Mesenteric fat pad (tissue), 1 donor: ENCODE measurements at places on chromosomes 1 and 21. TPM values are rescaled to one million over a fixed set of nuclear protein-coding genes. Genes with fewer than 3 reads are reported as not detected.

- no peak for DNase-seq
Observed at GRCh38 chr1:193355178-193355577, 168.8 kb upstream of the B3GALT2 start.

Gene RHBG
- total RNA-seq, result not detected

DNA sequence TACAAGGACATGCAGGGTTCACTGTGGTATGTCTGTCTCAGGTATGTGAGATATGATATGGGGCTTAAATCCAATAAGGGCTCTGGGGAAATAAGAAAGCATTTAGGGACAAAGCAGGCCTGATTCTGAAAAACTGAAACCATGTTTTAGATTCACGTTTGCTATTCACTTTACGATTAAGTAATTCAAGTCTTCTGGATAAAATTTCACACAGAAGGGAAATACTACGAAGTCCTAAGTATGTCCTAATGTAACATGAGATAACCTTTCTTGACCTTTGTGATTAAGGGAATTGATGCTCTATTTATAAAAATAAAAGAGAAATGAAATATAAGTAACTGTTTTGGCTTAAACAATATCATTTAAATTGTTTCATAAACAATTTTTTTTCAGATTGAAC, 55.4 kb downstream of the HNRNPR start:
- no peak for DNase-seq

DNA sequence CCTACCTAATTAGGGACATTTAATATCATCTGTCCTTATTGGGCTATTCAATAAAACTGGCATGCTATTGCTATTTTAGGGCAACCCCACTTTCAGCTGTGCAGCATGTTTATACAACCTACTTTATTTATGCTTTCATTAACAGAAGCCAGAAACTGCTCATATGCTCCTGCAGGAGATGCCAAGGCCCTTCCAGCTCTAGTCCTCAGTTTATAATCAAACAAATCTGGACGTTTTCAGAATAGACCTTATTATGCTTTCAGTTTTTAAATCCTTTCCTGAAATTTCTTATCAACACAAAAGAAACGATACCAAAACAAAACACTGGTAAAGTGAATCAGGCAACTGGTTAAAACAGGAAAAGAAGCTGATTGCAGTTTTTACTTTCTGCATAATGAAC, 53.2 kb downstream of the PTGS2 start:
- no peak for DNase-seq

DNA sequence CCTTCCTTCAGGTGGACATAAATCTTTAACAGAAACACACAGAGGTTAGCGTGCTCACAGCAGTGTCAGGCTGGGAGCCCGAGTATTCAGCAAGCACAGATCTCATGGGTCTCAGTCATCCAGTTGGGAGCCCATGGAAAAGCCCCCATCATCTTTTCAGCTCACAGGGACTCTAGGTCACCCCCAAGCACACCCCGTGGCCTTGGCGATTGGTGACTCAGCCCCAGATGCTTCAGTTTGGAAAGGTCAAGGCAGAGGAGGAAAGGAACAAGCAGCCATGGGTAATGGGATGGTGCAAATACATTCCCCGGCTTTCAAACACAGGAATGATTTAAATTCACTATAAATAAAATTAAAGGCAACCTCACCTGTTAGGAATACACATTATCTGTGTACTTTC, 88.9 kb downstream of the PGBD5 start:
- DNase-seq, result no peak

DNA sequence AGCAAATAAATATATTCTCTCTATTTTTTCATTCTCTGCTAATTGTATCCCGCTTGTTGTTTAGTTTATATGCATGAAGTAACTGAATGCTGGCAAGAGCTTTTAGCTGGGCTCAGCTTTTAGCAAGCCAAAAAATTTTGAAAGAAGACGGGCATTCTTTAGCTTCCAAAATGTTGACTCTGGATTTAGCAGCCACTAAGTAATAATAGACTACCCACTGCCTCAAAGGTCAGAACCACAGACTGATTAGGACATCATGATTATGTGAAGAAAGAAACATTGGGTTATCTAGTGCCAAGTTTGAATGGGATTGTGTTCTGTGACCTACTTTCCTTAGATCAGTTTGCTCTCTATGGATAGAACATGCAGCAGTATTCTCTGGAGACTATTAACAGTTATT, 80.3 kb upstream of the DPH5 start:
- no peak for DNase-seq

DNA sequence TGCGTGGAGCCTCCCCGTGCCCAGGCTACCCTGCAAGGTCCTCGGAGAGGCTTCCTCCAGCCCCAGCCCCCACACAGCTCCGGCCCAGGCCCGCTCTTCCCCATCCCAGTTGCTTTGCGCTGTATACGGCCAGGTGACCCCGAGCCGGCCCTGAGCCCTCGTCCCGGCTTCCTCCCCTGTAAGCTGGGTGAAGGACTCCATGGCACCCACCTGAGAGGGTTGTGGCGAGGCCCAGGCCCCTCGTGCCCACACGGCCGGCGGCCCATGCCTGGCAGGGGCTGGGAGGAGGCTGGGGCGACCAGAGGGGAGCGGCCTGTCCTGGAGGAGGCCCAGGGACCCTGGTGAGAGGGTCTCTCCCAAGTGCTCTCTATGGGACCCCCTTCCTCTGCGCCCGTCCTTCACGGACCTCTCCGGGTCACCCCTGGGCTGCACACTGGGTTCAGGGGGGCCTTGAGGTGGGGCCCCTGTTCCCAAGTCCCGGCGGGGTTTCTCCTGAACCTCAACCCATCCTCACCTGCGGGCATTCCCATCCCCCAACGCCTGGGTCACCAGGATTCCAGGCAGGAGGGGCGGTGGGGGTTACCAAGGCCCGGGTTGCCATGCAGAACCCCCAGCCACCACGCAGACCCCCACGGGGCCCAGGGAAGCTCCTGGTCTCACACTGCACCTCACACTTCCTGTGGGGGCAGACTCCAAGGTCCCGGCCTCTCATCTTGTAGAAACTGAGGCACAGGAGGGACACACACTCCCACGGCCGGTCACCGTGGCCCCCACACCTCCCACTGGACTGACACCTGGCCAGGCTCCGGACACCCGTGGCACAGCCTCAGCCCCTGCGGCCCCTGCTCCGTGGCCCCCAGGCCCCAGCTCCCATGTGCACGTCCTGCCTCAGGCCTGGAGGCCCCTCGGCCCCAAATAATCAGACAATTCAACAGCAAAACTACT, 25.2 kb downstream of the COL6A1 start:
- peak; percentile 86 for DNase-seq

Gene LRRC38
- not detected for total RNA-seq

- DNase-seq, result no peak
Observed at GRCh38 chr1:2950926-2951305, 70.4 kb upstream of the ACTRT2 start.

GRCh38 chr1:77400781-77401180, 119.0 kb downstream of the AK5 start:
- no peak for DNase-seq

GRCh38 chr1:115654663-115655305, 13.0 kb downstream of the VANGL1 start:
- DNase-seq, result no peak

GRCh38 chr21:33657124-33657820, 15.0 kb downstream of the ITSN1 start:
- no peak for DNase-seq

GRCh38 chr1:225366018-225366417, 61.8 kb downstream of the LBR start:
- no peak for DNase-seq

Gene VAMP4
- total RNA-seq, result 15.8 TPM

GRCh38 chr1:66938613-66939012, 13.8 kb downstream of the MIER1 start:
- no peak for DNase-seq

Gene FCRL4
- not detected for total RNA-seq

Gene TRIM67
- 0.22 TPM for total RNA-seq

DNA sequence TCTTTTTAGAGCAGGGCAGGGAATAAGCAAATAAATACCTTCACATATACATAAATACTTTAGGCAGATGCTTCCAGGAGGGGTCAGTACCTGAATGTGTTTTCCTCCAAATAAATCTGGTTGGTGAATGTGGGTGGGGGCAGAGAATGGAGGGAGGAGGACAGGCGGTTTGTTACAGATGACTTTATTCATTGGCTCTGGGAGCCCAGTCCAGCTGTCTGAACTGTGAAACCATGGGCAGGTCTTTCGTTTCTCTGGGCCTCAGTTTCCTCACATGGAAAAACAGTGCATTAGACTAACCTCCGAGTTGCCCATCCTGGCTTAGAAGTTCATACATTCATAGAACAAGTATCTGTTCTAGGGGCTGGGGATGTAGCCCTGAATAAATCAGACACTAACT, 124.6 kb downstream of the IER5 start:
- DNase-seq, result no peak

- peak; percentile 84 for DNase-seq
Observed at GRCh38 chr1:109639841-109640184, 16.1 kb upstream of the GSTM4 start.
